ENCODE measurements at places on chromosomes 11 and 22.

- no peak for DNase-seq
Measured at GRCh38 chr22:49191506-49191980, 636.1 kb downstream of the BRD1 start.

DNA sequence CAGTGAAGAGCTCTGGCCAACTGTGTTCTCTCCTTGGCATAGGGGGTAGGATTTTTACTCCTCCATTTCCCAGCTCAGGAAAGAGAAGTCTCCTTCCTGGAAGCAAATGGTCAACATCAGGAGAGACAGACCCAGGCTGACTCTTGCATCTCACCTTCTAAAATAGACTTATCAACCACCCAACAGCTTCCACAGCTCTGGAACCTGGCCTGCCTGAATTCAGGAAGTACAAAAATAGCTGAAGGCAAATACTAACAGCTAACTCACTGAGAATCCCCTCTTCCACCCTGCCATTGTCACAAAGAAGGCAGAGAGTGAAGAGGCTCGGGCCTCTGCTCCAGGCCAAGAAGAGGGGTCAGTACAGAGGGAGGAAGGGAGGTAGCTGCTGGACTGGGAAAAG, 213.6 kb downstream of the NXPE2 start:
- no peak for DNase-seq

- no peak for DNase-seq
Measured at GRCh38 chr11:8713760-8714454, 31.3 kb downstream of the RPL27A start.

- DNase-seq, result peak; percentile 51
Measured at GRCh38 chr22:32794449-32795213, 6.9 kb upstream of the TIMP3 start.

DNA sequence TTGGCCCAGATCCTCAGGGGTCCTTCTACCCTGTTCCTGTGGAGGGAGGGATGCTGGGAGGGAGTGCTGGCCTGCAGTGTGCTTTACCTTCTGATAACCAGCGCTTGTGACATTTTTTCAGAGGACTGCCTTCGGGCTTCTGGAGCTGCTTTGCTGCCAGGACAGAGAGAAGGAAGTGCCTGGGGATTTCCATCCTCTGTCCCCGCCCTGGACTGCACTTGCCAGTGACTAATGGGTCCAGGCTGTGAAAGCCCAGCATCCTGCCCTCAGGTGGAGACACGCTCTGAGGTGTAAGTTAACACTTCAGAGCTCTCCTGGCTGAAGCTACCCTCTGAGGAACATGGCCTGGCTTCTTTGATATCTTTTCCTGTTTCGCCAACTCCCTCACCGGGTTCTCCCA, 158.7 kb upstream of the SYT13 start:
- no peak for DNase-seq

DNA sequence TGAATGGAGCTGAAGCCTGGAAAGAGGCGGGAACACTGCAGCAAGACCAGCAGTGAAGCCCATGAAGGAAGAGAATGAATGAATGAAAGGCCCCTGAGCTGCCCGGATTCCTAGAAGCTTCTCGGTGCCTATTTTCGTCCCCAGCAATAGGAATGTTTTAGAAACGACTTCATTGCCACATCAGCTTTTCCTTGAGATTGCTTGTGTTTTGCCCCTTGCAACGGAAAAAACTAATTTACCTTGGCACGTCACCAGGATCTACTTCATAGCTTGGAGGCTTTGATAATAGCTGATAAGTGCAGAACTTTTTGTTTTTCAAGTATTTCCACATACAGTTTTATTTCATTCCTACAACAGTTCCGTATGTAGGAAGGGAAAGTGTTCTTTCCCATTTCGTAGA, 248.9 kb upstream of the NARS2 start:
- no peak for DNase-seq

- DNase-seq, result no peak
Measured at GRCh38 chr22:24420072-24420976, 7.1 kb upstream of the ADORA2A start.

DNA sequence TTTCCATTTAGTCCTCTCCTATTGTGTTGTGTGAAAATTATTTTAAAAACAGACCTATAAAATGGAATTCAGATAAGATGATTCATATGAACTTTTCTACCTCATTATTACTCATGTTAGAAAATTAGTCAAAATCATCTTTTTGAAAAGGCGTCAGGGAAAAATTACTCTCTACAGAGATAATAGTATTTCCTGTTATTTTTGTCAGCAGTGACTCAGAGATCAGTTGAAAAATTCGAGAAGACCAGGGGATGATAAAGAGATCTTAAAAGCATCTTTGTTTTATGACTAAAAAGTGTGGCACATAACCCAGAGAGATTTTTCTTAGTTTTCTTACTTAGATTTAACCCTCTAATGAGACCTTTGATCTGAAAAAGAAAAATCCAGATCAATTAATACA, 157.9 kb upstream of the CARD18 start:
- no peak for DNase-seq

- DNase-seq, result no peak
Measured at GRCh38 chr11:1763336-1763795, 361 bp downstream of the CTSD start.

GRCh38 chr11:94130298-94131046, 1.8 kb downstream of the PANX1 start:
- DNase-seq, result no peak

- DNase-seq, result no peak
Measured at GRCh38 chr11:58003591-58003990, 20.1 kb upstream of the OR9Q1 start.

DNA sequence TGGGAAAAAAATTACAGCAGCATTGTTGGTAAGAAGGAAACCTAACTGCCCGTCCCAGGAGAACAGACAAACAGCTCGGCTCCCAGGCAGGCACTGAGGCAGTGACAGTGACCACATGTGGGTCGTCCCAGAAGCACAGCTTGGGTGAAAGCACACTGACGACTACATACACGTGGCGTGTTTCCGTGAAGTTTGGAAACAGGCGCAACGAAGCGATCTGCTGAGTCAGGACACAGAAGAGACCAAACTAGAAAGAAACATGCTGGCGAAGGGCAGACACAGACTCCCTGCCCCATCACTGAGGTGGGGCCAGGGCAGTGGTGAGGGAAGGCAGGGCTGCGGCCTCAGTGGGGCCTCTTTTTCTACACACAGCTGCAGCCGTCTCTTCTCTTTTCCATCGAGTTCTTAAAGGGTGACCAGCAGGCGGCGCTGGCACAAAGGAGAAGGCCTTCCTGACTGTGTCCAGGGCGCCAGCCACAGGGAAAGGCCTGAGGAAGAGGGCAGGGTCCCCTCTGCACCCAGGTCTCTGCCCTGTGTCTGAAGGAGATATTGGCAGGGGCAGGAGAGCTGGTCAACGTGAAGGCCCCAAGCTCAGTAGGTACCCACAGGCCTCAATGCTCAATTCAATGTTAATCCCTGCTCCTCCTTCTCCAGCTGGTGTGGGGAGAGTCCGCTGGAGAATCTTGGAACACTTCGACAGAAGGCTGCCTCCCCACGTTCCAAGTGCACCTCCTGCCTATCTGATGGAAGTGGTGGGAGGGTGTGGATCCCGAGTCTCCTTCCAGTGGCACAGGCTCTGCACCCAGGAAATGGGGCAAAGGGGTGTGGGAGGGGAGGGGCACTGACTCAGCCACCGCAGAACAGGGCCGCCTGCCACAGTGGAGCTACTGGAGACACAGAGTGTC, 19.9 kb downstream of the CARS1 start:
- DNase-seq, result peak; percentile 83

GRCh38 chr22:22030493-22031182, 48.1 kb upstream of the TOP3B start:
- DNase-seq, result no peak

DNA sequence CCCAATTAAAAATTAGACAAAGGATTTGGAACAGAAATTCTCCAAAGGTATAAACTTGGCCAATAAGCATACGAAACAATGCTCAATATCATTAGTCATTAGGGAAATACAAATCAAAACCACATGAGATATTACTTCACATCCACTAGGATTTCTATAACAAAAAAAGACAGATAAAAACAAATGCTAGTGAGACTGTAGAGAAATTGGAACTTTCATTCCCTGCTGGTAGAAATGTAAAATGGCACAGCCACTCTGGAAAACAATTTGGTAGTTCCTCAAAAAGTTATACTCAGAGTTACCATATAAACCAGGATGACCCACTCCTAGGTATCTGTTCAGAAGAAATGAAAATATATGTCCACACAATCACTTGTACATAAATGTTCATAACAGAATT, 71.6 kb downstream of the RPL27A start:
- DNase-seq, result no peak

DNA sequence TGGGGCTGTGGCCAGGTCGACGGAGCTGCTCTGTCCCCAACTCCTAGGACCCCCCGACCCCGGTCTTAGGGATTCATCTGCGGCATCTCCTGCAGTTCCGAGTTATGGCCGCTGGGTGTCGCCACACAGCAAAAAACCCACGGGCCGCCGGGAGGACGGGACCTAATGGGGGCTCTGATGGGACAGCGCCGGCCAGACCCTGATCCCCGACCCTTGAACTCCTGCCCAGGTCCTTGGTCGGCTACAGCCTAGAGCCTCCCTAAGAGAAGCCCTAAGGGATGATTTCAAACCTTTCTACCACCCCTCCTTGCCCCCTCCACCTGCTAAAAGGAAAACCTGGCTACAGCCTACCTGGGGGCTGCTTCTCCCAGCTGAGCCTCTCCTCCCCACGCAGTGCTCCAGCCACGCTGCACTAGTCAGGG, 30.8 kb upstream of the LRRC10B start:
- peak; percentile 11 for DNase-seq

- no peak for DNase-seq
Measured at GRCh38 chr22:46673205-46673604, 53.0 kb downstream of the GRAMD4 start.

GRCh38 chr11:124943741-124944140, 7.9 kb upstream of the HEPACAM start:
- peak; percentile 67 for DNase-seq

DNA sequence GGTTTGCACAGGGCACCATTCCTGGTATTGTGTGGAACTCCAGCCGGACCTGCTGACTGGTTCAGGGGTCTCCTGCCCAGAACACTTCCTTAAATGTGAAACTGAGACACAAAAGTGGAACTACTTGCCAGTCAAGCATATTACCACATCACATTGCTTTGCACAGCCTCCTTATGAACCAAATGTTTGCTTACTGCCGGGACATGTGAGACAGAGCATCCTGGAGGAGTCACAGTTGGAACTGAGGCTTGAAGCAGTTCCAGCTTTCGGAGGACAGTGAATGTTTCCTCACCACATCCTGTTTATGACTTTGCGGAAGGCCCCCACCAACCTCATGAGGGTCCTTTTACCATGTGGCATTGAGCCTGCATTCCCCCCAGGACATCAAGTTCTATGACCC, 105.8 kb upstream of the ARHGAP42 start:
- DNase-seq, result peak; percentile 22

GRCh38 chr11:43558146-43558545, 122.4 kb upstream of the HSD17B12 start:
- no peak for DNase-seq

GRCh38 chr11:116650052-116650451, 122.7 kb downstream of the BUD13 start:
- DNase-seq, result no peak

- no peak for DNase-seq
Measured at GRCh38 chr11:35363246-35363801, 56.0 kb downstream of the SLC1A2 start.

DNA sequence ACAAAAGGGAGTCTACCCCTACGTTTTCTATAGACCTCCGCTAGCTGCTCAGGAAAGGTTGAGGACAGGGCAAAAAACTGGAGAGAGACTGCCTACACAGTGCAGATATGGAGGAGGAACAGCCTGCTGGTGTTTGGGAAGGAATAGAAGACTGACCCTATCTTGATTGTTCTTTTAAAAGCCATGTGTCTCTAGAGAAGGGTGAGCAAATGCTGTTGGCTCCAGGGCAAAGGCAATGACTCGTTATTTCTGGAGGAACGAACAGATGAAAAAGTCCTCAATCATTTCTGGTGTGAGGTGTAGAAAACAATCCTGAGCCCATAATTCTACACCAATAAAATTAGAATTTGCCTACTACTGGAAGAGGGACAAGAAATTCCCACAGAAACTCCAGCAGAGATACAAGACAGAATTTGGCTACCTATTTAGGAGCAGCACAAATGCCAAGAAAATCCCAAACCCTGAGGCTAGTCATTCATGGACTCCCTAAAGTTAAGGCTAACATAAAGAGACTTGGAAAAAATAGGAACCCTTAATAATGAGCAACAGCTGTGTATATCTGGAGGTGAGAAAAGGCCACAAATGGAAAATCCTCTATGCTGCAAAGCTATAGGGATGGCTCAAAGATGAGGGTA, 1206.3 kb upstream of the CNTN5 start:
- no peak for DNase-seq

DNA sequence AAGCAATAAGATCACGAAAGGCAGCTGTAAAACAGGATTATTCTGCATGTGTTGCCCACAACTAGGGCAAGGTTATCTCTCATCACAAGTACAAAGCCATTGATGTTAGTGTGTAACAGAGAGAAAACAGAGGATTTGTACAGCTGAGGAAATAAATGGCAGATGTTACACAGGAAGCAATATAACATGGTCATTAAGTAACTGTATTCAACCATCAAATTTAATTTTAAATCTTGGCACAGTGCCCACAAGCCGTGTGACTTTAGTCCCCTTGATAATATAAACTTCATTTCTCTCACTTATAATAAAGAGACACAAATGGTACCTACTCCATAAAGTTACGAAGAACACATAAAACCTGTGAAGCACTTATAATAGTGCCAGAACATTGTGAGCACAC, 17.3 kb downstream of the OR51E2 start:
- DNase-seq, result no peak

DNA sequence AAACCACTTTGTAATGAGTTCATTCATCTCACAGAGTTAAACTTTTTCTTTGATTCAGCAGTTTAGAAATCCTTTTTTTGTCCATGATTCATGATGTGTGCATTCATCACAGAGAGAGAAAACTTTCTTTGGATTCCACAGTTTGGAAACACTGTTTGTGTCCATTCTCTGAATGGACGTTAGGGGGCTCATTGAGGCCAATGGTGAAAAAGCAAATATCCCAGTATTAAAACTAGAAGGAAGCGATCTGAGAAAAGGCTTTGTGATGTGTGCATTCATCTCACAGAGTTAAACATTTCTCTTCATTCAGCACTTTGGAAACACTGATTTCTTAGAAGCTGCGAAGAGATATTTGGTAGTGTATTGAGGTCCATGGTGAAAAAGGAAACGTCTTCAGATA, 155.6 kb upstream of the TRIM48 start:
- DNase-seq, result no peak

- no peak for DNase-seq
Measured at GRCh38 chr11:33774736-33775466, 581 bp upstream of the FBXO3 start.

GRCh38 chr11:27443227-27443626, 29.4 kb downstream of the LGR4 start:
- DNase-seq, result no peak

GRCh38 chr11:47078751-47079521, 97.7 kb downstream of the ARFGAP2 start:
- no peak for DNase-seq

DNA sequence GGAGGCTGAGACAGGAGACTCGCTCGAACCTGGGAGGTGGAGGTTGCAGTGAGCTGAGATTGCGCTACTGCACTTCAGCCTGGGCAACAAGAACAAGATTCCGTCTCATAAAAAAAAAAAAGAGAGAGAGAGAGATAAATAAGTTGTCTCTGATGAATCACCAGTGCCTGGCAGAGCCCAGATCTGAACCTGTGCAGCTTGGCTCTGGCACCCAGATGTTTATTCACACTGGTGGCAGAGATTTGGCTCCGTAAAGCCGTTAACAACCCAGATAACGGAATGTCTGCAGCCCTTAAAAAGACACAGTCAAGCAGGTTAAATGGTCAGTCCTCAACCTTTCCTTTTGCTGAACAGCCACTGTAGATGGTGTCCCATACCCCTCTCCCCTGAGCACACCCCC, 33.5 kb upstream of the RTL6 start:
- DNase-seq, result no peak
